ENCODE measurements at places on chromosomes 7 and 10.

GRCh38 chr7:150847536-150847935 lies 4.8 kb upstream of the AOC1 start:
- DNase-seq, result no peak

DNA sequence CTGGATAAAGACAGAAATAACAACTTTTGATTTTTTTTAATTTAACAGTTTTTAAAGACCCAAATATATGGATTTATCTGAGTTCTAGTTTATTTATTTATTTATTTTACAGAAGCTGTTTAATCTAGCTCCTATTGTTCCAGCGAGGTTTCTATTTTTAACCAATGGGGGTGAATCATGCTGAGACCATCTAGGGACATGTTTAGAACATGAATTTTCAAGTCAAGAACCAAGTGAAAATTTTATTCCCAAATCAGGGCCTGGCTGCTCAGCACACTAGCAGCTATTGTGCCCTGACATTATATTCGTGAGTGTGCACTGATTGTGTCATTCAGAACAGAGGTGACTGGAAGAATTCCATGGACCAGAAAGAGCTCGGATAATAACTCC lies 24.6 kb upstream of the MPP7 start:
- DNase-seq, result no peak

GRCh38 chr7:47493976-47494911 lies 87.7 kb downstream of the TNS3 start:
- DNase-seq, result no peak

GRCh38 chr10:131247873-131248272 lies 63.6 kb downstream of the TCERG1L start:
- no peak for DNase-seq
